HepG2 (cell line): ENCODE measurements at places on chromosomes 3 and 15. TPM values are rescaled to one million over a fixed set of nuclear protein-coding genes. Genes with fewer than 3 reads are reported as not detected.

DNA sequence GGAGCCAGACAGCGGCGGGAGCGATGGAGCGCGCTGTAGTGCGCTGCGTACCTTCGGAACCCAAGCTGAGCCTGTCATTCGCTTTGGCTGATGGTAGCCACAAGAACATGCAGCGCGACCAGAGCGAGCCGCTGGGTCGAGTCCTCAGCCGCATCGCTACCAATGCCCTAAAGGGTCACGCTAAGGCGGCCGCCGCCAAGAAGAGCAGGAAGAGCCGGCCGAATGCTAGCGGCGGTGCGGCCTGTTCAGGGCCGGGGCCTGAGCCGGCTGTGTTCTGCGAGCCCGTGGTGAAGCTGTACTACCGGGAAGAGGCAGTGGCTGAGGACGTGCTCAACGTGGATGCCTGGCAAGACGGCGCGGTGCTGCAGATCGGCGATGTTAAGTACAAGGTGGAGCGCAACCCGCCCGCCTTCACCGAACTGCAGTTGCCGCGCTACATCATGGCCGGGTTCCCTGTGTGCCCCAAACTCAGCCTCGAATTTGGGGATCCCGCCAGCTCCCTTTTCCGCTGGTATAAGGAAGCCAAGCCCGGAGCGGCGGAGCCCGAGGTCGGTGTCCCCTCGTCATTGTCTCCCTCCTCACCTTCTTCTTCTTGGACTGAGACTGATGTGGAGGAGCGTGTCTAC lies 498 bp downstream of the PDE12 start:
- DNase-seq = no peak

GRCh38 chr3:101660714-101661113 lies 16.2 kb downstream of the ZBTB11 start:
- DNase-seq = no peak

GRCh38 chr3:121637922-121638321 lies 22.8 kb downstream of the HCLS1 start:
- no peak for DNase-seq

Gene SNX22
- total RNA-seq = 3.1 and 5.5 TPM in 2 replicates

Gene GOLGA6A
- total RNA-seq = 0.04 TPM in 1 of 2 replicates, not detected in the other

Gene SAMD7
- total RNA-seq = not detected in 2 replicates

GRCh38 chr3:124935794-124936542 lies 1.4 kb upstream of the MUC13 start:
- DNase-seq = peak; percentile 40

GRCh38 chr3:57956833-57957174 lies 51.4 kb upstream of the FLNB start:
- DNase-seq = no peak

Gene SLC15A2
- total RNA-seq = 0.41 and 1.0 TPM in 2 replicates
